ENCODE measurements at places on chromosomes 11 and 22.

DNA sequence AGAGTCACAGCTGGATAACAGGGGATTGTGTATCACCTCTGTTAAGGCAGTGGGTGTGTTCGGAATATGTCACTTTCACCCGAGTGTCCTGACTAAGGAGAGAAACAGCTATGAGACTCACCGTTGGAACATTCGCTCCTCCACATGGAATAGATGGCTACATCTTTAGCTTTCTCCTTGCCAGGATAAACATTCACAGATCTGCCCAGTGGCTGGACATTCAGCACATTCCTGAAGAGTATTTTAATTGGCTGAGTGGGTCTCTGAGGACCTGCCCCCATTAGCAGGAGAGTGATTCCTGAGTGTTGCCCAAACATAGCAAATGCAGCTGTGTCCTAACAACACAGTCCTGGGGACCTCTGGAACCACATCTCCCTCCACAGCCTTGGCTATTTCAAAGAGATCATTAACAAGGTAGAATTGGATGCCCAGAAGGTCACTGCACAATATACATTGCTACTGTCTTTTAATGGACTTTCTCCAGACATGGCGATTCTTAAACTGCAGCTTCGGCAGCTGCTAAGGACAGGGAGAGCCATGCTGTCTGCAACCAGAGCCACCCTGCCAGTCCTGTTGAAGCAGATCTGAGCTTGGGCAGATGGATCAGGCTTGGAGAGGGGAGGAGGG, 435.0 kb upstream of the CADM1 start:
- no peak for DNase-seq

- no peak for DNase-seq
Observed at GRCh38 chr11:116215471-116216113, 557.2 kb downstream of the BUD13 start.

- DNase-seq, result no peak
Observed at GRCh38 chr11:64226507-64227051, 505 bp downstream of the NUDT22 start.

- no peak for DNase-seq
Observed at GRCh38 chr11:117829369-117829725, 4.8 kb upstream of the FXYD2 start.

- no peak for DNase-seq
Observed at GRCh38 chr11:128182844-128183243, 404.5 kb downstream of the ETS1 start.

DNA sequence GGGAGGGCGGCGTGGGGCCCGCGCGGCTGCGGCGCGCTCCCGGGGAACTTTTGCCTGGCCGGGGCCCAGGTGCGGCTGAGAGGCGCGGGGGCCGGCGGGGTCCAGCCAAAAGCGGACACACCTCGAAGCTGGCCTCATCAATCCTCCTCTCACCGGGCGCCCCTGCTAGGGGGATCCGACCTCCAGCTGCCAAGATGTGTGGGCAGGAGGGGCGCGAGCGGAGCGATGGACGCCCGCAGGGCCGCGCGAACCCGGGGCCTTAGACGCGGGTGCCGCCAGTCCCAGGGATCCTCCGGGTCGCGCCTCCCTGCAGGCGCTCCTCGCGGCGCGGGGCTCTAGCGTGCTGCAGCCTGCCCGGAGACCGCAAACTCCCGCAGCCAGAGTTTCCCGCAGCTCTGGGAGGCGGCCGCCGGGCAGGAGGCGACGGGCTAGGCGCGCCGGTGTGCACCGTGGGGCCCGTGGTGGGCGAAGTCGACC, 785 bp downstream of the IGSF9B start:
- DNase-seq, result no peak

DNA sequence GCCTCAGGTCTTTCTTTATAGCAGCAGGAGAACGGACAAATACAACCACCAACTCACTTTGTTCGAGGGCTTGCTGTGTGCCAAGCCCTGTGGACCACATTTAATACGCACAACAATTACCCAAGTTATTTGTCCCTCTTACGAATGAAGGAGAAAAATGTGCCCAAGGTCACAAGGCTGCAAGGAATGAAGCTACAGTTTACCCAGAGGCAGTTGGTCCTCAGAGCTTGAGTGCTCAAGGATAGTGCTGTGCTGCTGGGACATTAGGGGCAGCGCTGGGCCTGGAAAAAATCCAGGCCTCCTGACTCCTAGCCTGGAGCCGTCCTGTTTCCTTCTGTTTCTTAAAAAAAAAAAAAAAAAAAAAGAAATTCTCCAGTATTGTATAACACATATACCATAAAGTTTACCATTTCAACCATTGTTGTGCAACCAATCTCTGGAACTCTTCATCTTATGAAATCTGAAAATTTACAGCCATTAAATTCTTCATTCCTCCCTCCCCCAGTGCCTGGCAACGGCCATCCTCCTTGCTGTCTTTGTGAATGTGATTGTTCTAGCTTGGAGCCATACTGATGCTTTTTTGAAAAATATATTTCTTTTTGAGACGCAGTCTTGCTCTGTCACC, 1.0 kb upstream of the C11orf86 start:
- no peak for DNase-seq

GRCh38 chr22:37000676-37001534, 18.3 kb downstream of the TST start:
- DNase-seq, result no peak

- no peak for DNase-seq
Observed at GRCh38 chr11:109249597-109249996, 172.4 kb upstream of the C11orf87 start.

- no peak for DNase-seq
Observed at GRCh38 chr22:29211066-29211465, 5.4 kb downstream of the EMID1 start.

GRCh38 chr11:46290598-46291309, 13.3 kb downstream of the CREB3L1 start:
- no peak for DNase-seq

GRCh38 chr11:106466521-106467080, 389.1 kb downstream of the AASDHPPT start:
- no peak for DNase-seq

GRCh38 chr11:46252373-46252914, 25.0 kb upstream of the CREB3L1 start:
- no peak for DNase-seq

GRCh38 chr22:42322562-42322926, 52.1 kb upstream of the TCF20 start:
- DNase-seq, result no peak

DNA sequence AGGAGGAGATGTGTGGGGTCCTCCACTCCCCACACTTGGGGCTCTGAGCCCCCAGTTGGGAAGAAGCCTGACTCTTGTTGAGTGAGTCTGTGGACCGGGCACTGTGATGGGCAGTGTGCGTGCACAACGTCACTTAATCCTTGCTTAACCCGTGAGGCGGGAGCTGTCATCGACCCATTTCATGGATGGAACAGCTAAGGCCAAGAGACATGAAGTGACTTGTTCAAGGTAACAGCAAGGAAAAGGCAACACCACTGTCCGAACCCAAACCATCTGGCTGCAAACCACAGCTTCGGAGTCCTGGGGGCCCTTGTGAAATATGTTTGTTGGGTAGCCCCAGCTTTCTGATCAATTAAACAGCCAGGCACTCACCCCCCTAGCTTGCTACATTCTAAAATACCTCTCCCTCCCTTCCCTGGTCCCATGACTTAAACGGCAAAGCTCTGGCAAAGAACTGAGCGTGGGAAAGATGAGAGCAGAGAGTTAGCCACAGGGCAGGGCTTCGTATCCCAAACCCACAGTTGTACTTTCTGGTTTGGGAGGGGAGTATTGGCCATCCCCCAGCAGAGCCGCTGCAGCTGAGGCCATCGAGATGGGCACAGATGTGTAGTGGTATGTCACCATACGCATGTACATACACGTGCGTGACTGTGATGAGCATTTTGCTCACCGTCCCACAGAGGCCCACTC, 26.3 kb downstream of the FADS2 start:
- DNase-seq, result no peak

DNA sequence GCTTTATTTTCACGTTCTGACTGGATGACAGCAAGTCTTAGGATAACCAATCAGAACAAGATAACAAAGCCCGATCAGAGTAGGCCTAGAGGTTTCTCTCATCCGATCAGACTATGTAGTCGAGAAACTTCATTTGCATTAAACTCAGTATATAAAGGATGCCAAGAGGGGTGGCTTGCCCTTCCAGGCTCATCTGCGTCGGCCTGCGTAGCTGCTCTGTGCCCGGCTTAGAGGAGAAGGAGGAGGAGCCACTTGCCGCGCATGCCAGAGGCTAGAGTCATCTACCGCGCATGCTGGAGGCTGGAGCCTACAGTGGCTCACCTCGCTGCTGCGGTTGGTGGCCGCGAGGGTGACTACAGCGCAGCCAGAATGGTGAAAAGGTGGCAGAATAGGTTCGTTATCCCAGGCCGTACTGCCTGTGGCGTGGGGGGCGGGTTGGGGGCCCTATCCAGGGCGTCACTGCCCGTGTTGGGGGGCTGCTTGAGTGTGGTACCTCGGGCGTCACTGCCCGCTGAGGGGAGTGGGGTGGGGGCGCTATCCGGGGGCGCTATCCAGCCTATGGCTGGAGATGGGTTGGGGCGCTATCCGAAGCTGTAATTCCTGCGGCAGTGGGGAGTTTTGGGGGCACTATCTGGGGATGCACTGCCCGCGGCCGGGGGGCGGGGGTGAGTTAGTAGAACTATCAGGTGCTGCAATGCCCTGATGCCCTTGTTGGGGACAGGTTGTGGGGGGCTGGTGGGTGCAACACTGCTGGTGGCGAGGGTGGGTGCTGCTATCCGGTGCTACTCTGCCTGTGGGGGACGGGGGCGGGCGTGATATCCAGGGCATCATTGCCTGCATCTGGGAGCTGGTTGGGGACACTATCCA, at the start of gene RFPL2:
Gene RFPL2 (minus strand): TSS at position 218 of the 867 bp plus-strand sequence. CDS start 2,622 bp downstream, outside the sequence.
- DNase-seq, result peak; percentile 28

- no peak for DNase-seq
Observed at GRCh38 chr11:34624069-34624468, 3.2 kb downstream of the EHF start.

DNA sequence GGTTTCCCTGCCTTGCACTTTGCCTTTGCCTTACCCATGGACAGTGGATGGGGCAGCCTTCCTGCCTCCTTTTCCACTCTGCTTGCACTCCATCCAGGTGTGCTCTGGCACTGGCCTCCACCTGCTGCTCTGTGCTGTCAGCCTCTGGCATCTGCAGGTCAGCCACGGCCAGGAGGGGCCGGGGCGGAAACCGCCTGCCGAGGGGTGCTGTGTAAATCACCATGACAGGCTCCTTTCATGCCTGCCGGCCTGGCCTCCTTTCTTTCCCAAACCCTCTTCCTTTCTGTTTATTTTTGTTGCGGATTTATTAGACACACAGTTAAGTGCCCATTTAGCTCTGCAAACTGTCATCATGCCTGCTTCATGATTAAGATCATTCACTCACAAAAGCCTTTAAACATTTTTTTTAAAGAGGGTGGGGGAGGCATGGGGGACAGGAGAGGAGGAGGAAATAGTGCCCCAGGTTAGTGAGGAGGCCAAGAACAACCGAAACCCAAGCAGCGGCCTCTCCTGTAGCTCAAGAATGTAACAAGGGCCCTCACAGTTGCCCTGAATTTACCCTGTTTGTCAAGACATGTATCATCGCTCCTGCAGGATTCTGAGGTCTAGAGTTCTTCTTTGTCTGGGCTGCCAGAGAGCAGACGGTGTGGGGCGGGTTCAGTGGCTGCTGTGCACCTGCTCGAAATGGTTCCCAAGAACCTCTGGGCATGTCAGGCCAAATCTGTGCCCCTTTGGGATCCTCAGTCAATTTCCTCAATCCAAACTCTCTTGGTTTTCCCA, 83.3 kb downstream of the BARX2 start:
- no peak for DNase-seq

GRCh38 chr22:30753701-30754100, 59.0 kb downstream of the OSBP2 start:
- no peak for DNase-seq

DNA sequence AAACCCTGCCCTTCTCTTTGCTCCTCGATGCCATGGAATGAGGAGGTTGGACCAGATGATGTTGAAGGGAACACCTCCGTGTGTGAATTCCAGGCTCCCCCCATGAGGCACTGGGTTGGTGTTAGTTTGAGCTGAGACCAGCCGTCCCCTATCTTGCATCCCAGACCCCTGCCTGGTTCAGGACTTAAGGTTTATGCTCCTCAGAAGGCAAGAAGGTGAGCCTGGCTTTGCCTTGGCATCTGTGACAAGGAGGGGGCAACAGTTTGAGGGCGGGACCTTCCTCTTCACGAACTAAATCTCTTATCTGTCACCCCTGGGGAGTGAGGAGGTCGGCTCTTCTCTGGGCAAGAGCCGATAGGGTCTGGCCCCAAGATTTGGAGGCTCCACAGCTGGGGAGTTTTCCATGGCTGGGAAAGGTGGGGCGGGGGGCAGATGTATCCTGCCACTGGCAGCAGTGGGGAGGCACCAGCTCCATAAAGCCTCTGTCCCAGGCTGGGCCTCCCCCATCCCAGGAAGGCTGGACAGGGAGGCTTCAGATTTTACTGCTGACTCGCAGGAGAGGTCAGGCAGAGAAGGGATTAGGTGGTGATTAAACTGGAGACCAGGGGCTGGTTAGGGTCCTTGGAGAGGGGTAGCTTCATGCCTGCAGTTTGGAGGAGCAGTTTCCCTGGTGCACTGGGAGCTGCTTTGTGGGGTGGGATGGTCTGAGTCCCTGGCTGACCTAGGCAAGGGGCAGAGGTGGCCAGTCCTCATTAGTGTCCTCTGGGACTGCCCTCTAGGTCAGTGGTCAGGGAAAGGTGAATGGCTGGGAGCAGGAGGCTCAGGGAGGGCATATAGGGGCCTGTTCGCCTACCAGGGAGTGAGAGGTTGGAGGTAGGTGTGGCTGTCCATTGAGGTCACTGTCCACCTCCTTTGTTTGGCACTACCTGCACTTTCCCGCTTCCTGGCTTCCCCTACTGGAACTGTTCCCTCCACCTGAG, 1.1 kb downstream of the SEC14L2 start:
- DNase-seq, result no peak

DNA sequence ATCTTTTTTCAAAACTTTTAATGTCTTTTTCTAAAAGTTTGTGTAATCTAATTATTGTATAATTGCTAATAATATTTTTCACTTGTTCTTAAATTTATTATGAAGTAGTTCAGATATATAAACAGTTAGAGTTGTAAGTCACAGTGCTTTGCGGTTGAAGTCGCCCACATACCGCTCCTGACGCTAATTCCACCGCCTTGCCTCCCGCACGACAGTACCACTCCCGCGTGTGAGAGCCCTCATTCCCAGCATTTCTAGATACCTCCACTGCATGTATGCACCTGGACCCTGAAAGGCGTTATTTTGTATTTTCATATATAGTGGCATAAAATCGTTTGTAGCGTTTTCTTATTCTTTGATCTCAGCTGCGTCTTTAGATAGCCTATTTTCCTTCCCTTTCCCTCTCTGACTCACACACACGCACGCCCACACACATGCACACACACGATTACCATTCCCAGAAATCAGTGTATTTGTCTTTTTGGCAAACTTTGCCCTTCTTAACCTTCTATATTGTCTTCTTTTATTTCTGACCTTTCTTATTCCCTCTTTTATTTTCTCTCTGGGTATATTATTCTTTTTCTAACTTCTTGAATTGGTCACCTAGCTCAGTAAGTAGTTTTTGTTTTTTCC, 56.4 kb upstream of the PITPNB start:
- no peak for DNase-seq
